ENCODE measurements at places on chromosomes 1 and 21. TPM values are rescaled to one million over a fixed set of nuclear protein-coding genes. Genes with fewer than 3 reads are reported as not detected.
A peak's percentile ranks its signal among the peaks of the same experiment; 100 is the strongest.

DNA sequence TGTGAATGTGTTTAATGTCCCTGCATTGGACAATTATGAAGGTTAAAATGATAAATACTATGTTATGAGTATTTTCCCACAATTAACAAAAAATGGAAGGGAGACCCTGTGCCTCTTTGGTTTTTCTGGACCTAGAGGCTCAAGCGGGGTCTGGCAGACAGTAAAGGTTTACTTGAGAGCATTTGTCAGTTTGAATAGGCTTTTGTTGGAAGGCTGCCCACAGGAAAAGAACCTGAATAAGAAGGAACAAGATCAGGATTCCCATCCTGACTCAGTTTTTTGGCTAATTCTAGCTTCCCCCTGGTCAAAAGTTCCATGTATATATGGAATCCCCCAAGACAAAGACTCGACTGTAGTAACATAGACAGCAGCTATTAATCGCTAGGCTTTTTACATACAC is 150.9 kb upstream of the JUN start:
- DNase-seq = no peak

GRCh38 chr1:159779403-159779851 is 1.3 kb upstream of the DUSP23 start:
- DNase-seq = no peak

GRCh38 chr1:55420929-55421716 is 206.0 kb upstream of the USP24 start:
- no peak for DNase-seq

GRCh38 chr1:54110996-54111395 is 41.8 kb downstream of the CDCP2 start:
- DNase-seq = no peak

- DNase-seq = no peak
Observed at GRCh38 chr1:10544239-10544638, 69.5 kb downstream of the PEX14 start.

DNA sequence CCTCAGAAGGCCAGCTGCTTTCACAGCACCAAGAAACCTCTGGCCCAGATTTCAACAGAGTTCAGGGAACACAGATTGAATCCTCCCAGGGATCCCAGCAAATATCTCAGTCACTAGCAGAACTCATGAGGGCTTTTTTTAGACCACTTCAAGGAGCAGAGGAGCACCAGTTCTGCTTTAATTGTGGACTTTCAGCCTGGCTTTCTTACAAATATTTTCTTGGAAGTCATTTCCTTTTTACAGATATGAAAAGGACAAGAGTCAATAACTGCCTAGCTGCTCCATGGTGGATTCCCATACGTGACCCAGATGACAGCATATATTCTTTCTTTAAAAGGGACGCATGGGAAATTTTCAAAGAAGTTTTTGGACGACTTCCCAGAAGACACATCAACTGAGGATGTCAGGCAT is 6.4 kb upstream of the LRRC8B start:
- DNase-seq = peak; percentile 20

DNA sequence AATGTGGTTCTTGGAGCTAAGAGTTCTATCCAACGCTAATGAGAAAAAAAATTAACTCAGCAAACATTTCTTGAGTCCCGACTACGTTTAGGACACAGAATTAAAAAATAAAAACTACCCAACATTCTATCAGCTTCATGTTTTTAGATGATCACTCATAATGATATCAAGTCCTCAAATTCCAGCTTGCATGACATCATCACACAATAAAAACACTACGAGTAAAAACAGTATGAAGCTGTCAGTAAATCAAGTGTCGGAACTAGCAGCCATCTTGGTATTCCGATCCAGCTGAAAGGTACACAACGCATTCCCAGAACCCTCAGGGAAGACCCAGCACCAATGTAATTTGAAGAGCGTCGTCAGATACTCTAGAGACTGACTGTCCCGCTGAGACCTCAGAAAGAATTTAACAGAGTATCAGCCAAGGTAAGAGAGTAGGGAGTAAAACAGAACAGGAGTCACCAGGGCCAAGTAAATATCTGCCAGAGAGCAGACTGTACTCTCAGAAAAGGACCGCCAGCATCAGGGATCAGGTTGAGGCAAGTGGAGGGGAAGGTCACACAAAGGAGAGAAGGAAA is 57.0 kb downstream of the NRIP1 start:
- DNase-seq = no peak

DNA sequence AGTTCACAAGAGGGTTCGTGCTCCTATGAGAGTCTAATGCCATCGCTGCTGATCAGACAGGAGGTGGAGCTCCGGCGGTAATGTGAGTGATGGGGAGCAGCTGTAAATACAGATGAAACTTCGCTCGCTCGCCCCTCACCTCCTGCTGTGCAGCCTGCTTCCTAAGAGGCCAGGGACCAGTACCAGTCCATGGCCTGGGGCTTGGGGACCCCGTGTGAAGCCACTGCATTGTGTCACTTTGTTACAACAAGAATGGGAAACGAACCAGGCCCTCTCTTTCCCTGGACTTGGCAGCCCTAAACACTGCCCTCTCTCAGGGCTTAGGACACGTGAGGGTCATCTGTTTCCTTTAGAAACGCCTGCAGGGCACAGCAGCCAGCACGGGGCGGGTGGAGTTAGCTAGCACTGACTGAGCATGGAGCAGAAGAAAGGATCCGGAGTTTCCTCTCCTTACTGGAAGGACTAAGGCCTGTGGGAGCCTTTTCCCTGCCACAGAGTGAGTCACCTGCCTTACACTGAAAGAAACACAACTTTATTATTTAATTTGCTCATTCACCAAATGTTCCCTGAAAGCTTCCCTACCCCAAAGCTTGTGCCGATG is 185.2 kb upstream of the TMEM51 start:
- DNase-seq = no peak

GRCh38 chr1:76225526-76225925 is 151.0 kb downstream of the ST6GALNAC3 start:
- no peak for DNase-seq

GRCh38 chr1:109793089-109793485 is 29.4 kb upstream of the EPS8L3 start:
- no peak for DNase-seq

Gene GPX7
- 71.9 TPM for polyA plus RNA-seq

Gene RNU1-1
- polyA plus RNA-seq = 1.3 TPM

Gene AADACL3
- polyA plus RNA-seq = not detected

Gene KHDC4
- 70.7 TPM for polyA plus RNA-seq

Gene SPOCD1
- 1.1 TPM for polyA plus RNA-seq

Gene SYCP1
- 0.23 TPM for polyA plus RNA-seq
